ENCODE measurements at places on chromosomes 7 and 10.

- no peak for DNase-seq
These were observed 146.8 kb downstream of the SPAG6 start for GRCh38 chr10:22491931-22492615.

DNA sequence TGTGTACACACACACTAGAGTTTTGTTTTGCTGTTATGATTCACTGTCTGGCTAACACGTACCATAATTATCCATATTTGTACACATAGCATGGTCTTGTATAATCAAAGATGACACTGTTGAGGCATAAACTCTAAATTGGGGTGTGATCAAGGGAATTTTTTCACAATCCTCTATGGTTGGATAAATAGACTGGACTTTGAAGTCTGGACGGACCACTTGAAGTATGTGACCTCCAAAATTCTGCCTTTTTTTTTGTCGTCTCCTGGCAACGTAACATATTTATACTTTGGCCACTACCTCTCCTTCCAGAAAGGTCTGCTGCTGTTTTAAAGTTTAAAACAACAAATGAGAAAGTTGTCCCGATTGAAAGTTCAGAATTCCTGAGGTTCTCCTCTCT lies 193.4 kb downstream of the CACNB2 start:
- DNase-seq: no peak

- DNase-seq: no peak
These were observed 11.7 kb upstream of the VIM start for GRCh38 chr10:17216217-17216900.

DNA sequence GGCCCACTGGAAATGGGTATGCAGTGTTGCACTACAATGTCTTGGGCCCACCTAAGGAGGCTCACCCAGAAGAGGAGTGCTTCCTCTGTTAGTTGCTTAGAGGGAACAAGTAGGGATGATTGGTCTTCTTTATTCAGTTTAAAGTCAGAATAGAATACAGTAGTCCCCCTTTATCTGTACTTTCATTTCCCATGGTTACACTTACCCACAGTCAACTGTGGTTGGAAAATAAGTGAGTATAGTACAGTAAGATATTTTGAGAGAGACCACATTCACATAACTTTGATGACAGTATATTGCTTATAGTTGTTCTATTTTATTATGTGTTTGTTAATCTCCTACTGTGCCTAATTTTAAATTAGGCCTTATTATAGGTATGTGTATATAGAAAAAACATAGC lies 151.4 kb downstream of the COL28A1 start:
- no peak for DNase-seq

- DNase-seq: no peak
These were observed 72.7 kb downstream of the TCERG1L start for GRCh38 chr10:131238669-131239280.

DNA sequence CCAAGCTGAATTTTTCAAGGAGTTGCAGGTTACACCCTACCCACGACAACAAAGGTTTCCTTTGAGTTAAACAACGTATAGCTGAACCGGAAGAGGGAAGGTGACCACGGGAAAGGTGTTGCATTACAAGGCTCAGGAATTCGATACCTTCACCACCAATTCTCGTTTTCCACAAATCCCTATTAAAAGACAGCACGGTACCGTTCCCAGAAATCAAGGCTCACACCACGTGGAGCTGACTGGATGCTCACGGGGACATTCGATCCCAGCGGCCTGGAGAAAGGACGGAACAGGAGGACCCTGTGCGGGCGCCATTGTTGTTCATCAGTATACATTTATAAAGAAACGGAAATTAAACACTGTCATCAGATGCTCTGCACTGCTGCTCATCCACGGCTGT lies 56.4 kb downstream of the CTBP2 start:
- no peak for DNase-seq

DNA sequence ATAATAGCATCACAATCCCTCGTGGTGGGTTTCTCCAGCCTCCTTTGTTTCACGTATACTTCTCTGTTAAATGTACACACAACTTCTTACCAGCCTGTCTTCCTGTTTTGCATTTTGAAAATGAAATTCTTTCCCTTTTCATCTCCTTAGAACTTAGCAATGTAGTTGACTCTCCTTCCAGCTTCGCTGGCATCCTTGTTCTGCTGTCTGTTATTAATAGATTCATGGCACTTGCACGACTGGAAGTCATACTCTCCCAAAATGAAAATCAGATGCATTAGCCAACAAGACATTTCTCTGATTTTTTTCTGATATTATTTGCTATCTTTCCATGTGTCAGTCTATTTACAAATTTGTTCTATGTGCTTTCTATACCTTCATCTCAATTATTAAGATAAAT lies 3.0 kb upstream of the CREB3L2 start:
- no peak for DNase-seq

DNA sequence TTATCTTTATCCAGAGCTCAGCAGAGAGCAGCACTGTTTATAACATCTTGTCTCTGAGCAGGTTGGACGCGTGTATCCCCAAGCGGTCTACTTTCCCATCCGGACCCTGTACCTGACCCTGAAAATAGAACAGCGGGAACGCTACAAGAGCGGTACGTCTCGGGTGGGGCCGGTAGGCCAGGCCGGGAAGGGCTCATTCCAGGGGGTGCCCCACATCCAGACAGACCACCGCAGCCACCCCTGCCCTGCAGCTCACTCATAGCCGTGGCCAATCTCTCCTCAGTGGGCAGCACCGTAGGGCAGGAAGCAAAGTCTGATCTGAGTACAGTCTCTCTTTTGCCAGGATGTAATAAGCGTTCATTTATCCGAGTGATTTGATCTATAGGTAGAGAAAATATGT lies 113.7 kb downstream of the TRRAP start:
- DNase-seq: no peak

- DNase-seq: no peak
These were observed 308.3 kb upstream of the KAT6B start for GRCh38 chr10:74518061-74518460.

- DNase-seq: no peak
These were observed 590.9 kb upstream of the ANKRD30A start for GRCh38 chr10:36534471-36535002.

DNA sequence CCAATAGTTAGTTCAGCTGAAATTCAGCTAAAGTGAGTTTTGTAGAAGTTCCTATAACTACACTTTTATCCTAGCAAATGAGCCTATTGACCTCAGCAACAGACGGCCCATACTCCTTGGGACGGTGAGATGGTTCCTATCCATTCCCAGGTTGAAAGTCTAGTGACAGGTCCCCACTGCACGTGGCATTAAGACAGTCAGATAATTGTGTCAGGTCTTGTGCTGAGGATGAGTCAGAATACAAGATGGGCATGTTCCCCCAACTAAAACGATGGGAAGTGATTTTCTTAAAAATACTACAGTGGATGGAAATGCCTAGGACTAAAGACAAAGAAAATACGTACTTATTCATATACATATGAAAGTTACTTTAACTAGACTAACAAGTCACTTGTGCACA lies 2.1 kb downstream of the CAV1 start:
- DNase-seq: no peak

GRCh38 chr7:157690833-157691585 lies 354.2 kb downstream of the DNAJB6 start:
- peak; percentile 55 for DNase-seq

GRCh38 chr7:103914147-103914899 lies 75.1 kb downstream of the RELN start:
- DNase-seq: no peak

- DNase-seq: peak; percentile 69
These were observed 60.9 kb upstream of the ACSM6 start for GRCh38 chr10:95133016-95133752.

GRCh38 chr10:24234784-24235183 lies 25.8 kb downstream of the KIAA1217 start:
- no peak for DNase-seq

DNA sequence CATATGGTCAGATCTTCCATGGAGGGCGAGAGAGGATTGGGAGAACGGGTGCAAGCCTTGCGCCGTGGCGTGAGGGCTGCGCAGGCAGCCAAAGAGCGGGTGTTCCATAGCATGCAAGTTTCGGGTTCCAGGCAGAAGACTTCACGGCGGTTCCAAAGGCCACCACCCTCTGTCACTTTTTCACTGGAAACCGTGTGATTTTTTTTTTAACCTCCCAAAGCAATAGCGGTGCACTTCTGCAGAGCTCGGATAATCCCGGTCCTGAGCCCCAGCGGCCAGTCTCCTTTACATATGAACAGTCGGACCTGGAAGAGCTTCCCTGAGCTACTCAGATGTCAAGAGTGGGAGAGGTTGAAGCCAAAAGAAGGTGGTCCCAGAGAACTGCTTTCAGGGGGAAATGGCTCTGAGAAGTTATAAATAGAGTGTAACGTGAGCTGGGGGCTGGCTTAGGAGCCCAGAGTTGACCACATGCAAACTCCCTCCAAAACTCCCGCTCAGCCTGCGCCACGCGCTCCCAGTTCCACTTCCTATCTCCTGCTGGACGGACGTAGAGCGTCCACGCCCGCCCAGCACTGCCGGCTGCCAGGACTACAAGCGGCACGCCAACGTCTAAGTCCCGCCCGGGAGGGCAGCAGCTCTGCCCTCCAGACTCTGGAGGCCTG lies at the start of gene MEOX2:
TSS of gene MEOX2 (minus strand) at position 389 of the 662 bp plus-strand sequence. CDS start at position 108, 281 bp downstream.
- peak; percentile 86 for DNase-seq

DNA sequence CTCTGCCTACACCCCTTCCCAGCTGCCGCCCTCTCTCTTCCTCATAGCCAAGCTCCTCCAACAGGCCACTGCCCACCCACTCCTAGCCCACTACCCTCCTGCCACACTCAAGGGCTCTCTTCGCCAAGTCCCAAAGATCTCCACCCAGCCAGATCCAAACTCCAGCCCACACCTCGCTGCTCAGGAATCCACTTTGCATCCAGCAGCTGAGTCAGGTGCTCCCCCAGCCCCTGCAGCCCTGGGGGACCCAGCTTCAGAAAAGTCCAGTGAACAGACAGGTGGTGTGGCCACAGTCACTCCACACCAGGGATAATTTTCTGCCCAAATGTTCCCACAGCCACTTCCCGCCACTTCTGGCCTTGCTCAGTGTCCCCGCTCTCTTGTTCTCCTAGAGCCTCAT lies 10.9 kb downstream of the OGDHL start:
- no peak for DNase-seq

DNA sequence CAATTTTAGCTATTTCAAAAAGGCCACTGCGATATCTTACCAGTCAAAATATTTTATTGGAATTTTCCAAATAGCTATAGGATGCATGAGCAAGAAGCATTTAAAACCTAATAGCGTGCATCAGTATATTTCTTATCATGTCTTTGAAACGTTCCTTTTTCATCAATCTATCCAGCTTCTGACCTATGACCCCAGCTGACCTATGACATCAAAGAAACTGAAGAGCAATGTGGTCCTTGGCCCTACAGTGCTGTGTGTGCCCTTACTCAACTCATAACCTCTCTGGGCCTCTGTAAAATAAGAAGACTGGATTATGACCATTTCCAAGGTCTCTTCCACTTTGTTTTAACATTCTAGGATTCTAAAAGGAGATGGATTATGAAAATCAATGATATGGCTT lies 118.2 kb downstream of the ZNF22 start:
- DNase-seq: no peak

DNA sequence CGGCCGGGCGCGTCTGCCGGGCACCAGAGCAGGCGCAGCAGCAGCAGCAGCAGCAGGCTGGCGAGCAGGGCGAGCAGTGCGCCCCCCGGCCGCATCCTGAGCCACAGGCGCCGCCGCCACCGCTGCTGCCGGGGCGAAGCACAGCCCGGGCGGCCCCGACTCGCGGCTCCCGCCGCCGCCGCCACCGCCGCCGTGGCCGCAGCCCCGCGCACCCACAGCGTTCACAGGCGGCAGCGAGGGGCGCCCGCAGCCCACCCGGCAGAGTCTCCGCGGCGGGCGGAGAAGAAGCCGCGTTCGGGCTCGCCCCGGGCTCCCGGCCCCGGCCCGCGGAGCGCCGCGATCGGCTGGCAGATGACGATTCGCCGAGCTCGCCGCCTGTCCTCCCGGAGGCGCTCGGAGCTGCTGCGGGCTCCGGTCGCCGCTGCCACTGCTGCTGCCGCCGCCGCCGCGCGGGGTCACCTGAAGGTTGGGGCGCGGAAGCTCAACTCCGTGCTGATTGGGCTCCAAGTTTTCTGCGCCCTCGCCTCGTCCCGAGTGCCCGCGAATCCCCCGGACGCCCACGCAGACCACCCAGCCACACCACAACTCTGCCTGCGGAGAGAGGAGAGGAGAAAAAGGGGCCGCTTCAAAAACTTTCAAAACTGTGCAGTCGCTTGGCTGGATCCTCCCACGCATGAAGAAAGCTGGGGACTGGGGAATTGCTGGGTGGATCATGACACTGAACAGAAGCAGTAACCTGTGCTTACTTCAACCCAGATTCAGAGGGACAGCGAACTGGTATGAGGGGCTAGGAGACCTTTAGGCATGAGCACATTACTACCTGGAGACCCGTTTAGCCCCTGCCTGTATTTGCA lies at the start of gene ST8SIA6:
TSS of gene ST8SIA6 (minus strand) at position 435 of the 854 bp plus-strand sequence. CDS start at position 95, 340 bp downstream.
- peak; percentile 34 for DNase-seq

DNA sequence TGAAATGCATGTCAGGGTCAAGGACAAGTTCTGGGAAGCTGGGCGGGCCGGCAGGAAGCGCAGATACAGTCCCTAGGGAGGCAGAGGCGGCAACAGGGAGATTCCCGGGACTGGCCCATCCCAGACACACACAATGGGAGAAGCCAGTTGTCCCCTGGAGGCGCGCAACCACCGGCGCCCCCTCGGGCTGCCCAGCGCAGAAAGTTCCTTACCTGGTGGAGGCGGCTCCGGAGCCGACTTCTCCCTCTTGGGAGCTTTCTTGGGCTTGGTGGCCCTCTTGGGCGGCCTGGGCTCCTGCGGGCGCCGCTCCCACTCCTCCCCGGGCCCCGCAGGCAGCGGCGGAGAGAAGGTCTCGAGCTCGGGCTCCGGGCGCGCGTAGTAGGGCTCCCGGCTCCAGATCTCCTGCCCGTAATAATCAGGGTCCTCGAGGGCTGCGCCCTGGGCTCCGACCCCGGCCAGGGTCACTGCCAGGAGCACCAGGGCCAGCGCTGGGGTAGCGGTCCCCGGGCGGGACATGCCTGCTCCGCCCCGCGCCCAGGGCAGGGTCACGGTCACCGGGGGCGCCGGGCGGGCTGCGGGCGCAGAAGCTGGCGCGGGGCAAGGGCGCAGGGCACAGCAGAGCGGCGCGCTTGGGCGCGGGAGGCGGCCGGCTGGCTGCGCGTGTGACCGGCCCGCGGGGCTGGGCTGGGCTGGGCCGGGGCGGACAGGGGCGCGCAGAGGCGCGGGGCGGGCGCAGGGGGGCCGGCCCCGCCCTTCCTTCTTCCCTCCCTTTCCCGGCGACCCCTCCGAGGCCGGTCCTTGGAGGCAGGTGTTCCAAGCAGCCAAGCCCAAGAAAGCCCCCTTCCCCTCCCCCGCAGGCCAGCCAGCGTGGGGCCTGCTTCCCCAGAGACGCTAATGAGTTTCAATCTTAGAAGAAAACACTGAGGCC lies at the start of gene CPXM2:
TSS of gene CPXM2 (minus strand) at position 664 of the 928 bp plus-strand sequence. CDS start at position 516, 148 bp downstream.
- DNase-seq: peak; percentile 26

DNA sequence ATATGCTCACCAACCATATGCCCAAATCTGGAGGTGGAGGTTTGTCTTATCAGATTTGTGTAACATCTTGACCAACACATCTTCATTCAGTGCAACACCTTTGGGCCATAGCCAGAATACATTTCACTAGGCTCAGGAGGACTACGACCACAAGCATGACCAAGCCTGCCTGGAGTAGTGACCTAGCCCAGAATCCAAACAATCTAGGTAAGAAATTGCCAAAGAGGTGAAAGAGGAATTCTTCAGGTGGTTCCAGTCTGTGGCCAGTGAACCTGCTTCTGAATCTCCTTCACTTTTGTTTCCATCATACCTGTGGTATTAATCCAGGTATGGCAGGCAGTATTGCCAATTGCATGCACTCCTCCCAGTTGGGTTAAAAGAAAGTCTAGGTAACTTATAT lies 112.8 kb upstream of the RAB18 start:
- DNase-seq: no peak

Data from heart right ventricle (tissue), 16 donors.